Kidney (tissue), 22 donors: ENCODE measurements at places on chromosomes 1 and 21. TPM values are rescaled to one million over a fixed set of nuclear protein-coding genes. Genes with fewer than 3 reads are reported as not detected.

PLEKHA6 gene
- total RNA-seq, result 65.1 TPM

FGR gene
- total RNA-seq, result 23.3 TPM

FALEC gene
- not detected for total RNA-seq

KRTAP13-2 gene
- total RNA-seq, result not detected

SLFNL1 gene
- total RNA-seq, result 0.50 TPM

CRYZL1 gene
- 40.8 TPM for total RNA-seq

SCP2 gene
- 168 TPM for total RNA-seq

MSH4 gene
- 0.41 TPM for total RNA-seq

GRIK1 gene
- total RNA-seq, result not detected

FAM43B gene
- 2.5 TPM for total RNA-seq

FMOD gene
- 22.3 TPM for total RNA-seq

ITLN1 gene
- not detected for total RNA-seq

S100A3 gene
- total RNA-seq, result 8.4 TPM

OR2T11 gene
- 0.57 TPM for total RNA-seq

FAM131C gene
- 5.0 TPM for total RNA-seq

TMCO1 gene
- 109 TPM for total RNA-seq

KMO gene
- 2.3 TPM for total RNA-seq

ARHGAP29 gene
- 145 TPM for total RNA-seq

CD5L gene
- 0.19 TPM for total RNA-seq

OPN3 gene
- 12.3 TPM for total RNA-seq

RGSL1 gene
- total RNA-seq, result not detected

GPR37L1 gene
- total RNA-seq, result 0.13 TPM

HSD3B2 gene
- not detected for total RNA-seq

LENEP gene
- not detected for total RNA-seq

PRAMEF13 gene
- total RNA-seq, result not detected
